ENCODE measurements at places on chromosomes 3 and 15.

- DNase-seq, result no peak
These were observed 46.9 kb upstream of the SPRED1 start for GRCh38 chr15:38205526-38206272.

- no peak for DNase-seq
These were observed 192.8 kb upstream of the THBS1 start for GRCh38 chr15:39388118-39388517.

GRCh38 chr3:42814914-42815507 lies 5.8 kb downstream of the ACKR2 start:
- no peak for DNase-seq

- DNase-seq, result no peak
These were observed 133.8 kb downstream of the SPATA16 start for GRCh38 chr3:173007079-173007723.

DNA sequence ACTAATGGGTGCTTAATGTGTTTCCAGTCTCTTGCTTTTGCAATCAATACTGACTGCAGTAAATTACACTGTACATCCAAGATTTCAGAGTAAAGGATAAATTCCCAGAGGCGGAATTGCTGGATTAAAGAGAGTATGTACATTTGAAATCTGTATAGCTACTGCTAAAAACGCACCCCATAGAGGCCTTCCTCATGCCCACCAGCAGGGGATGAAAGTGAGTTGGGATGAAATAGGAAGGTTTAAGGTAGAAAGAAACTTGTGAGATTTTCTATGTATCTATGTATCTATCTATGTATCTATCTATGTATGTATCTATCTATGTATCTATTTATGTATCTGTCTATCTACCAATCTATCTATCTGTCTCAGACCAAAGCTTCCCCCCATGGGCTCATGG lies 28.4 kb downstream of the TMEM44 start:
- no peak for DNase-seq

DNA sequence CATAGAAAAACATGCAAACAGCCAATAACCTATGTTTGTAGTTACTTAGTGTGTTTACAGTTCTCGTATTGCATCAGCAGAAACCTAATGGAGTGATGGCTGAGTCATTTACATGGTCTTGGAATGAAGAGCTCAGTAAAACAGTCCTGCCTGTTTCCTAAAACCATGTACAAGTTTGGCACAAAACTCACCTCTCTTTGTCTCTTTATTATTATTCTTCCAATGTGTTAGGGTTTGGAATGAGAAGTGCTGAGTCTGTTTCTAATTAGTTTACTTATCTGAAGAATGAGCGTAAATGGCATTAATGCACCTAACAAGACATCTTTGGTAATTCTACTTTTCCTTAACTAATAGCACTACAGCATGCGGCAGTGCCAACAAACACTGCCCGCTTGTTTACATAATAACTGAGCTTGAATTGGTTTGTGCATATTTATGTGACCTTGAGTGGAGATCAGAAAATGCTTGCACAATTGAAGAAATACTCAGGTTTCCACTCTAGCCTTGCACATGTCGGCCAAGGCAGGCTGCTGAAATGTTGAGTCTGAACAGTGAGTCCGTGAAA lies 385.4 kb upstream of the SEMA6D start:
- DNase-seq, result no peak

- no peak for DNase-seq
These were observed 583.1 kb upstream of the CFAP20DC start for GRCh38 chr3:59632760-59633573.

GRCh38 chr3:38574411-38575278 lies 74.8 kb downstream of the SCN5A start:
- no peak for DNase-seq

DNA sequence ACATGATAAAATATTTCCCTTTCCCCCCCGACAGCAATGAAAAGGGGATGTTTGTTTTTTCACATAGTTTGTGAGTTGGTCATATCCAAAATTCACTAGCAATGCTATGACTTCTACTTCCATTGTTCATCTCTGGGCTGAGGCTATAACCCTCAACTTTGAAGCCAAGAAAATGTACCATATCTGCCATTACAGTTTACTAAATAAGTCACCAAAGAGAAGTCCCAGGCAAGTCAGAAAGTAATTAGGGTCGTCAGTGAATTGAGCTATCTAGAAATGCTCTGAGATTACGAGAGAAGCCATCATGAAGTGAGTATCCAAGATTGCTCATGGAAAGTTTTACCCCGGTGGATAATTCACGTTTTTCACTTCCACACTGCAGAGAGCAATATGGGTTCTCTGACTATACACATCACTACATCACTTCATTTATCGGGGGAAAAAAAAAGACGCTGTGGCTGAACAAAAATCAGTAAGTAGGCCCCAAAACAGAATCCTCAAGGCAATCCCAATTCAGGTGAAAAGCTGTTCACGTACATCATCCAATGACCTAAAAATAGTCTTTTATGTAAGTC lies 1.4 kb downstream of the PEAK1 start:
- DNase-seq, result no peak

DNA sequence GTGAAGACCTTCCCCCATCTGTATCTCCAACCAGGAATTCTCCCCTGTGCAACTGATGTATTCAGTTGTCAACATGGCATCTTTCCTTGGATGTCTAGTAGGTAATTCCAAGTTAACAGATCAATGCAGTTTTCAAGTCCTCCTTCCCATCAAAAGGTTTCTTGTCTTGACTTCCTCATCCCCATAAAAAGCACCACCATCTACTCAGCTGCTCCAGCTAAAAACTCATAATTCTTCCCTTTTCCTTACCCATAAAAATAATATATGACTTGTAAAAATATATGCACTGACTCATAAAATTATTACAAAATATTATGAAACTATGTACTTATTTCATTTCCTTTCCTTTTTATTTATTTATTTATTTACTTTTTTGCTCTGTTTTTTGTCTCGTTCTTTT lies 5.0 kb upstream of the CAND2 start:
- DNase-seq, result no peak

DNA sequence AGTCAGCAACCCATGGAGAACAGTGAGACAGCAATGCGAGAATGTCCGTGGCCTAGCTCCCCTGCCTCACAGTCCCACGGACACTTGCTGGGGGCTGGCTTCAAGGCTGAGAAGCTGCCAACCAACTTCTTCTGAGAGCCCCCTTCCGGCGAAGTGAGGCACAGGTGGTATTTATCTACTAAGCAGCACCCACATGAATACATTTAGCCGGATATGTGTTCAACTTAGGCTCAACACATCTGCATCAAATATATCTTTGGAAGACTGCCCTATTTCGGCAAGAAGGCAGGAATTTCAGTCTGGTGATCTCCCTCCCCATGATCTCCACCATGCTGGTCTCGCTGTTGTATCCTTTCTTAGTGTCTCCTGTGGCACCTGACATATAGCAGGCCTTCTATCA lies 340.9 kb upstream of the NR2E3 start:
- DNase-seq, result no peak

DNA sequence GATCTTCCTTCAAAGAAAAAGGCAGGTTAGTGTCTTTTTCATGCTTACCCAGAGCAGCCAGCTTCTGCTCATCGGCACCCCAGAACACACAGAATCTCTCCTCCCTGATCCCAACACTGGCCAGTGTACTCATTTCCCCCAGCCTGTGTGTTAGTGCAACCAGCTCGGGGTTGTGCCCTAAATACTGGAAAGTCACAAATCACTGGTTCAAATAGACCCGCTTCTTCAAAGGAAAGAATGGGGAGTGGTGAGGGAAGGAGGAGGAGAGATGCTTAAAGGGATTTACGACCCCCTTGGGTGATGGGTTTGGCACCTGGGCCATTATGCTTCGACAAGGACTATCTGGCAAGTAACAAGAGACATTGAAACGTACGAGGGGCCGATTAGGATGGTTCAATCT lies 114.0 kb downstream of the FOXB1 start:
- no peak for DNase-seq

All from activated T-helper 1 cell treated with Interleukin-2 at 50 U/mL for 16 hours (primary cell).